ENCODE measurements at places on chromosomes 7 and 10. TPM values are rescaled to one million over a fixed set of nuclear protein-coding genes. Genes with fewer than 3 reads are reported as not detected.

GRCh38 chr10:102274062-102274461, 28.7 kb downstream of the GBF1 start:
- DNase-seq = no peak

- no peak for DNase-seq
Observed at GRCh38 chr10:33139181-33139646, 181.2 kb upstream of the ITGB1 start.

DNA sequence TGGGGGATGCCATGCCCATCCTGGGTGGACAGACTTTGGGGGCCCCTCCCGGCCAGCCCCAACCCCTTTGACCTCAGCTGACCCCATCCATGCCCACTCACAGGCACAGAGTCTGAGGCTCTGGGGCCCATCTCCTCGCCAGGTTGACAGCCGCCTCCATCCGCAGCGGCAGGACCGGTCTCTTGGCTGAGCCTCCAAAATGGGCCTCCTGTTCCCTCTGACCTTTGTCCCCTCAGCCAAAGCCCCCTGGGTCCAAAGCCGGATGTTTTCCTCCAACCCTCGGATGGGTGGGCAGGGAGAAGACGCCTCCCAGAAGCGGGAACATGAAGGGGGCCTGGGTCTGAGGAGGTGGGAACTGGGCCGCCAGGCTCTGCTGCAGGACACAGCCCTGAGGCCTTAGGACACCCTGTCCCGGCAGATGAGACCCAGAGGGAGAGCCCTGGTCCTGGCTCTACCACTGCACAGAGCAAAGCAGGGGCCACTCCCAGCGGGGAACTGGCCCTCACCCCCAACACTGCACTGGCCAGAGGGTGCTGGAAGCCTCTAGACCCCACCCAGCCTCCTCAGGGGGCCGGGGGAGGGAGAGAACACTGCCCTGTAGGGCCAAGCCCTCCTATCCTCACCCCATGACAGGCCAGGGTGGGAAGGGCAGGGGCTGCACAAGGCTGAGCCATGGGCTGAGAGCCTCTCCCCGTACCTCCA, 12.6 kb downstream of the PDGFA start:
- no peak for DNase-seq

- DNase-seq = no peak
Observed at GRCh38 chr10:119668461-119668860, 17.3 kb downstream of the BAG3 start.

DNA sequence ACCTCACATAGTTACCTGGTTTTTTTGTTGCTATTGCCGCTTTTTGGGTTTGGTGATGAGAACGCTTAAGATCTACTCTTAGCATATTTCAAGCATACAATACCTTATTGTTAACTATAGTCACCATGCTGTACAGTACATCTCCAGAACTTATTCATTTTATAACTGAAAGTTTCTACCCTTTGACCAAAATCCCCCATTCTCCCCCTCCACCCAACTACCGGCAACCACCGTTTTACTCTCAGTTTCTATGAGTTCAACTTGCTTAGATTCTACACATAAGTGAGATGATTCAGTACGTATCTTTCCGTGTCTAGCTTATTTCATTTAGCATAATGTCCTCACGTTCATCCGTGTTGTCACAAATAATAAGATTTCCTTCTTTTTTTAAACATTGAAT, 86.7 kb upstream of the IL6 start:
- no peak for DNase-seq

DNA sequence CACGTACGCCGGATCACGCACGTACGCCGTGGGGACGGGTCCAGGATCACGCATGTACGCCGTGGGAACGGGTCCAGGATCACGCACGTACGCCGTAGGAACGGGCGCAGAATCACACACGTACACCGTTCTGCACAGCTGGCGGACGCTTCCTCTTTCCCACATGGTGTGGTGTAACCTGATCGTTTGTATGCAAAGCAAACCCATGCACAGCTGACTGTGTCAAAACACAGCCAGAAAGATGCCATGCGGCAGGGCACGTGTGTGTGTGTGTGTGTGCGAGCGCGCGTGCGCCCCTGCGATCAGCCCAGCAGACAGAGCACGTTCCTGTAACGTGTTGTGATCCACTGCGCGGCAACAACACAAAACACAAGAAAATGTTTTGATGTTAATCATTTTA, 573.6 kb downstream of the DNAJB6 start:
- peak; percentile 43 for DNase-seq

GRCh38 chr10:120824881-120825309, 26.3 kb upstream of the WDR11 start:
- DNase-seq = no peak

DNA sequence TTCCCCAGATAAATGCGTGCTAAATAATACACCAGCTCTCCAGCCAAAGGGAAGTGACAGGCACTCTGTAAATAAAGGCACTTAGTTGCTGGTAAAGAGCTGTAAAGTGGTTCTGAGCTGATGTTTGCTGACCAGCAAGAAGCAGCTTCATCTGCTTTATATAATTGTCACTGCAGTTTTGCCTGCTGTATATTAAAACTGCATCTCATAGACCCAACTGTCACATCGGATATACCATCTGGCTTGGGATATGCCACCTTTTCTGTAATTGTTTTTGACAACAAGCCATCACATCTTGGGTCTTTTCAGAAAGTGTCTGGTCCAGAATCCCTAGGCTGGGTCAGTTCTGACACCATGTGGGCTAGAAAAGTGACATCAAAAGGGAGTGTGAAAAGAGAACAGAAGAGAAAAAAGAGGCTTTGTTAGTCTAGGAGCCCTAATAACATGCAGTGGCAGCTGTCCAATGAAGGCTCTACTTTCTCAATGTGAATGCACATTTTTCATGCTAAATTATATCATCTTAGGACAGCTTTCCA, 697.6 kb downstream of the KCNMA1 start:
- DNase-seq = no peak

DNA sequence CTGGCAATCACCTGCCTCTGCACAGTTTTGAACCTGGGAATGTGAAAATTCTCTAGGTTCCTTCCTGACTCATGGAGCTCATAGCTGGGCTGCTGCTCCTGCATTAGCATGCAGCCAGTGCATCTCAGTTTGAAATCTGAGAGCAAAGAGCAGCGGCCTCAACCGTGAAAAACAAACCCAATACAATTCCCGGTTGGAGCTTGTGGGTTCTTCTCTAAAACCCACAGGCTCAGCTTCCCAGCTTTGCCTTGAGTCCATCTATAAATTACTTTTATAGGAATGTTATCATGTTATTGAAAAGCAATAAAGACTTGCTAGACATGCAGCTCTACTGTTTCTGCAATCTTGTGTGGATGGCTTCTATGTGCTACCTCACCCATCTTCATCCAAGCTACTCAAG, 191.7 kb downstream of the CXCL12 start:
- DNase-seq = no peak

GRCh38 chr10:49178489-49179471, 9.4 kb downstream of the TMEM273 start:
- no peak for DNase-seq

DNA sequence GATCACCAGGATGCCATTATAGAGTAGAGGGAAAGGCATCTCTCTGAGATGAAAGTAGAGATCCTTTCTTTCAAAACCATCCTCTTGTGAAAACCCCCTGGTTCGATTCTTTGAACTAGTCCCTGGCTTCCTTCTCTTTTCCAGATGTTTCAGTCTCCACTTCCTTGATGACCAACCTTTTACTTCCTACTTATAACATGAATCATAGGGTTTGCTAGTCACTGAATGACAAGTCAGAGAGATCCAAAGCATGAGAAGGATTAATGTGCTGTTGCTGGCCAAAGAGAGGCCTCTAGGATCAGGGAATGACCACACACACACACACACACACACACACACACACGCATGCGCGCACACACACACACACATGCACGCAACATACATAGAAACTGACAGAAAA, 161.1 kb upstream of the FRMD4A start:
- DNase-seq = no peak

DNA sequence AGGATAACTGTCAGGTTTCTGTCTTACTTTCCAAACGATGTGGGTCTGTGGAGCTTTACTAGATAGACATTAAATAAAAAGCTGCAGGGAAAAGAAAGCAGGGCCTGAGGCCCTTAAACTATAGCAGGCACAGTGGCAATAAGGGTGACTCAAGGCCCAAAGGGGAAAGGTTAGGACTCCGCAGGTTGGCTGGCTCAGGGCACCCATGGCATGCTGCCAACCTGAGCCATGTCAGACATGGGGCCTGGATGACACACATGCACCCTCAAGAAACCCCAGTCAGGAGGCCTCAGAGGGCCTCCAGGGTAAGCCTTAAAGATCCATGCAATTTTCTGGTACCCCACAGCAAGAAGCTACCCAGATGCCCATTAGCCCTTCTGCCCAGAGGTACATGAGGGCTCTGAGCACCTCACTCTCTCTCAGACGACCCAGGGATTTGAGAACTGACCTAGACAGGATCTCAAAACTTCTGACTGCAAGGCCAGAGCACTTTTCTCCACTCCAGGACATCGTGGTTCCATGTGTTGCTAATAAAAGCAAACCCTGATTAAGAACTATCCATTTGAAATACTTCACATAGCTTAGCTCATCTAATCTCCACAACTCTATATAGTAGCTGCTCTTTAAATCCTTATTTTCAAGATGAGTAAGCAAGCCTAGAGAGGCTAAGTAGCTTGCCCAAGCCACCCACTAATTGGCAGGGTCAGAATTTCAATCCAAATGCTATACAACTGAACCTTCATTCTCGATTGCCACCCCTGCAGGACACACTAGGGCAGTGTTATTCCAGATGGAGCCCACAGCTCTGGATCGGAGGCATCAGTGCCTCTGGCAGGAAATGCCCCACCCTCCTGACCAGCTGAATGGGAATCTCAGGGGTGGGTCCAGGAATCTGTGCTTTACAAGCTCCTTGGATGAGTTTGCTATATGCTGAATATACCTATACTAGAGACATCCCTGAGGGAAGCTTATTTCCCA, 132.5 kb upstream of the EFCAB10 start:
- peak; percentile 41 for DNase-seq

GRCh38 chr10:73974309-73974946, 23.5 kb upstream of the VCL start:
- DNase-seq = no peak

DNA sequence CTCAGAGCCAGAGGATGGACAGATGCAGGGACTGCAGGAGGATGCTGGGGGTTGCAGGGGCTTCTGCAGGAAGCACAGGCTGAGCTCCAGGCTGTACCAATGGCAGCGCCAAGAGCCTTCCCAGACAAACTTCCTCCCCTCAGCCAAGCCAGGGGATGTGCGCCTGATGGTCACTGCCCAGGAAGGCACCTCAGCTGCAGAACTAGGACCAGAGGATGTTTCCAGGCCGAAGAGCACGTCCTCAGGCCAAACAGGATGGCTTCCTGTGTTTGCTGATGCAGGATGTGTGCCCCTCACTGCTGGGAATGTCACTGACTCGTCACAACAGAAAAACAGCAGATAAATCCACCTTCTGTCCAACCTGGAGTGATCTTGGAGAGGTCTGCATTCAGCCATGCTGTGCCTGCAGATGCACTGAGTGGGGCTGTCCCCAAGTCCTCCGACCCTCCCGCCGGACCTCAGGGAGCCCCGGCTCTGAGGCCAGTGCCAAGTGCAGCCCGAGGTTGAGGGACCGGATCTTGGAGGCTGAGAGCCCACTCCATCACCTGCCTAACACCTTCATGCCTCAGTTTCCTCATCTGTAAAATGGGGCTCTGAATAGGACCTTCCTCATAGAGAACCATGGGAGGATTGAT, 152.5 kb upstream of the CHST15 start:
- DNase-seq = peak; percentile 44

DNA sequence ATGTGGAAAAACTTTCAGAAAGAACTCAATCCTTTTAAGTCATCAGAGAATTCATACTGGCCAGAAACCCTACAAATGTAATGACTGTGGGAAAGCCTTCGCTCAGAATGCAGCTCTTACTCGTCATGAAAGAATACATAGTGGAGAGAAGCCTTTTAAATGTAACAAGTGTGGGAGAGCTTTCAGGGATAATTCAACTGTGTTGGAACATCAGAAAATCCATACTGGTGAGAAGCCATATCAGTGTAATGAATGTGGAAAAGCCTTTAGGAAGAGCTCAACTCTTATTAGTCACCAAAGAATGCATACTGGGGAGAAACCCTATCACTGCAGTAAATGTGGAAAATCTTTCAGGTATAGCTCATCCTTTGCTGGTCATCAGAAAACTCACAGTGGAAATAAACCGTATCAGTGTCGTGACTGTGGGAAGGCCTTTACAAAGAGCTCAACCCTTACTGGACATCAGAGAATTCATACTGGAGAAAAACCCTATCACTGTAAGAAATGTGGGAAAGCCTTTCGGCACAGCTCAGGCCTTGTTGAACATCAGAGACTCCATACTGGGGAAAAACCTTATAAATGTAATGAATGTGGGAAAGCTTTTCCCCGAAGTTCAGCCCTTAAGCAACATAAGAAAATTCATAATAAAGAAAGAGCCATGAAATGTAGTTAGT, 10.6 kb downstream of the ZNF485 start:
- DNase-seq = no peak

- DNase-seq = no peak
Observed at GRCh38 chr7:75953931-75954330, 39.0 kb downstream of the POR start.

- no peak for DNase-seq
Observed at GRCh38 chr7:156612930-156613329, 27.6 kb upstream of the RNF32 start.

DNA sequence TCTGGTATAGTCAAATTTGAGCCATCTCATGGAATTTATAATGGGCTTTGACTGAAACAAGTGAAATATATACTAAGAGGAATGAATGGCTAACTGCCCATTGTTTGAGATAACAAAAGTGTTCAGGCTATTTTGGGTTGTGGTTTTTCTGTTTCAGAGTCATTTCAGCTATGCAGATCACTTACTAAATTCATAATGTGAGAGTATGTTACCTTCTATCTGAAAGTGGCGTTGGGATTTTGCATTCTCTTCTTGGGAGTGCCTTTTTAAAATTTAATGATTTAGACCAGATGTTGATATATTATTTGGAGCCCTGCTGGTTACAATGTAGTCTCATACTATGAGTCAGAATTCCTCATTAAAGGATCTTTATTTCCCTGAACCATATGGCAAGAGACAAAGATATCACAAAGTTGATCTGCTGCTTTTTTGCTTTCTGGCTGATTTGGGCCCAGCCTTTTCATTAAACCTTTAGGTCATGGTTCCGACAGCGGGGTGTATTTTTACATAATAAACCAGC, 10.4 kb downstream of the VCL start:
- DNase-seq = no peak

- no peak for DNase-seq
Observed at GRCh38 chr10:81569488-81569887, 305.5 kb upstream of the NRG3 start.

- no peak for DNase-seq
Observed at GRCh38 chr7:27640884-27641574, 21.7 kb downstream of the HIBADH start.

Gene C10orf62
- total RNA-seq = 0.51 TPM

Gene ADAM12
- total RNA-seq = 1.3 TPM

Gene NOLC1
- 26.2 TPM for total RNA-seq

Gene AEBP1
- 93.1 TPM for total RNA-seq

Gene BAMBI
- 46.6 TPM for total RNA-seq

Gene LOXL4
- 17.9 TPM for total RNA-seq

Gene H2BK1
- not detected for total RNA-seq

Gene CLCN1
- not detected for total RNA-seq
